ENCODE measurements at places on chromosomes 5 and 9. TPM values are rescaled to one million over a fixed set of nuclear protein-coding genes. Genes with fewer than 3 reads are reported as not detected.

Gene LECT2
- not detected for total RNA-seq

GRCh38 chr5:32384621-32385020, 59.9 kb downstream of the ZFR start:
- no peak for DNase-seq

Gene GPR150
- total RNA-seq, result 0.37 TPM

GRCh38 chr9:95341293-95341962, 23.9 kb upstream of the FANCC start:
- DNase-seq, result no peak

Gene KCNN2
- 0.64 TPM for total RNA-seq

DNA sequence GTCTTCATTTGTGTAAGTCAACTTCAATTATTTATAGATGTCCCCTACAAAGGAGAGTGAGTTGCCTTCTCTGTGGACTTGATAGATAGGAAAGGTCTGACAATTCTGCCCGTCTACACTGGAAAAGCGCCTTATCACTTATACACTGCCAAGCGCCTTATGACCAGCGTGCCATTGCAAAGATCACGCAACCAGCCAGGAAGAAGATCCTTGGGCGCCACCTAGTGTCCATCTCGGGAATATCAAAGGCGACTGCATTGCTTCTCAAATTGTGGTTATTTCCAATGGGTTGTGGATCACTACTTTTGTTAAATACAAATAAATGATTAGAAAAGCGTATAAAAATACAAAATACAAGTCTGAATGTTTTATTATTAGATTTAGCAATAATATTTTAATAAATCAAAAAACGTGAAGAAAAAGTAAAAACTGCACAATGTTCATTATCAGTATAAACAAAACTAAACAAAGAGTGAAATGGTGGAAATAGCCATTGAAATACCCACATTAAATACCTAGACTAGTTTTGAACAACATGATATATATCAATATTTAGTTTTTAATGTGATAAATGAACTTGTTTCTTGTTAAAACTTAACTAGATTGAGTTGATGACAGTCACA, 27.8 kb downstream of the SUB1 start:
- peak; percentile 88 for DNase-seq

GRCh38 chr9:16712787-16713186, 157.7 kb downstream of the BNC2 start:
- no peak for DNase-seq

Data from left colon (tissue), 2 donors.